ENCODE measurements at places on chromosomes 5 and 9.

DNA sequence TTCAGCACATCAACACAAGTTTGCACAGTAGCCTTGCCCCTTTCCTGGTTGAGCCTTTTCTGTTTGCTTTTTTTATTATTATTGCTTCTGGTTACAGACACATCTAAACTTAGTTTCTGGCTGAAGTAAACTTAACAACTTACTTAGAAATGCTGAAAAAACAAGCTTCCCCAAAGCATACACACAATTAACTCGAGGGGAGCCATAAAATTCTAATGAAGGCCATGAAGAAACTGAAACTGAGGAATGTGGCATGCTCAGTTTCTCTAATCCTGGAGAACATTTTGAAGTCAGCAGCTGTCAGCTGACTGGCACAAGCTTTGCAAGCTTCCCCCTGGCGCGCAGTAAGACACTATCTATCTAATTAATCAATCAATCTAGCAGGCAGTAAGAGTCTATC lies 3.7 kb downstream of the MYO10 start:
- H3K4me1 ChIP-seq: peaks cover 8% of the 10 kb centered on the region
- H3K4me3 ChIP-seq: no peak overlapping the region
- H3K27ac ChIP-seq: no peak overlapping the region
- H3K27me3 ChIP-seq: no peaks in the 10 kb centered on the region
- DNase-seq: no peak
- no peaks in the 10 kb centered on the region for H3K36me3 ChIP-seq

- peaks cover 4% of the 10 kb centered on the region for H3K36me3 ChIP-seq
- H3K27ac ChIP-seq: no peak overlapping the region
- DNase-seq: no peak
- H3K27me3 ChIP-seq: no peaks in the 10 kb centered on the region
- no peak overlapping the region for H3K4me3 ChIP-seq
- H3K4me1 ChIP-seq: peaks cover 44% of the 10 kb centered on the region
These were observed 81.0 kb downstream of the SHB start for GRCh38 chr9:37988041-37988440.

DNA sequence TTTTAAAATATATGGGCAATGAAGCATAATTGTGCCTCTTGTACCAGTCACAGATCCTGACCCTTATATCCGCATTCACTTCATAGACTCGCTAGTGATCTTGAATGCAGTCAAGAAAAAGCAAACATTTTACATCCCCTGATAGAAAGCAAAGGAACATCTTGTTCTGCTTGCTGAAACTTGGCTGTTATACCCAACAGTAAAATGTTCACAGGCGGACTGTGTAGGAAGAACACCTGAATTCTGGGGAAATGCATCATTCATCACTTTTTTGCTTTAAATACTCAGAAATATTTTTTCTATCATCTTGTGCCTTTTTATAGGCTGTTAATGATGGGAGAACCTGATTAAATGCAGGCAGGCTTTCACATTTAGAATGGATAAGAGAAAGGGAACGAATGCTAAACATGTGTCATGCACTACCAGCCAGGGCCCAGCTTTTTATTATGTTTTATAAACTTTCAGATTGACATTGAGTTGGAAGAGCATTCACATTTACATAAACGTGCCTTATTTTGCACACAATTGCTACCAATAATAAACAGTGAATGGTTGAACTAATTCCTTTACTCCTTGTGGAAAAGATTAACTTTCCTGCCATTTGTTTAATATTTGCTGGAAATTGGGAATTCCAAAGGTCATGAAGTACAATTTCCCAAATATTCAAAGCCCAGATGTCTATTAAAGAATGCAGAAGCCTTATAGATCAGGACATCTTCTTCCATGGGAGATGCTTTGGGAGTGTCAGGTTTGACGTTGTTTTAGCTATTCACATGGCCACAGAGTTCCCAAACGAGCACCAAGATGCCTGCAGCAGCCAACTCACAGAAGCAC lies 756.2 kb downstream of the TLE1 start:
- no peak overlapping the region for H3K27ac ChIP-seq
- no peaks in the 10 kb centered on the region for H3K27me3 ChIP-seq
- no peaks in the 10 kb centered on the region for H3K36me3 ChIP-seq
- no peak for DNase-seq
- no peak overlapping the region for H3K4me3 ChIP-seq
- no peaks in the 10 kb centered on the region for H3K4me1 ChIP-seq

DNA sequence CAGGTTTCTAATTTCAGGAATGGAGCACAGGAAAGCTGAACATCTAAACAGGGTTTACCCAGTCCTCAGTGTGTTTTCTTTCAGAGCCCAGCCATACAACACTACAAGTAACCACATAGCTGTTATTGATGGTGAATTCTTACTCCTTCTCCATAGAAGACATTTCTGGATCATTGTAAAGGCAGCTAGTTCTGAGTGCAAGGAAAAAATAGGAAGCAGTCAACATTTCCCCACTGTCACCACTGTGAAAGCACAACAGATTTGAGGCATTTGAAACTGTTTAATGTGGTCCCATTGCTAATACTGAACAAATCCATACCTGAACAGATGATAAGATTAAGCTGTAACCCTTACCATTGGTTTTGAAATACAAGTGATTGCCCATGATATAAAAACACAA lies 145.0 kb upstream of the PCA3 start:
- no peak overlapping the region for H3K4me3 ChIP-seq
- no peaks in the 10 kb centered on the region for H3K27me3 ChIP-seq
- no peak for DNase-seq

DNA sequence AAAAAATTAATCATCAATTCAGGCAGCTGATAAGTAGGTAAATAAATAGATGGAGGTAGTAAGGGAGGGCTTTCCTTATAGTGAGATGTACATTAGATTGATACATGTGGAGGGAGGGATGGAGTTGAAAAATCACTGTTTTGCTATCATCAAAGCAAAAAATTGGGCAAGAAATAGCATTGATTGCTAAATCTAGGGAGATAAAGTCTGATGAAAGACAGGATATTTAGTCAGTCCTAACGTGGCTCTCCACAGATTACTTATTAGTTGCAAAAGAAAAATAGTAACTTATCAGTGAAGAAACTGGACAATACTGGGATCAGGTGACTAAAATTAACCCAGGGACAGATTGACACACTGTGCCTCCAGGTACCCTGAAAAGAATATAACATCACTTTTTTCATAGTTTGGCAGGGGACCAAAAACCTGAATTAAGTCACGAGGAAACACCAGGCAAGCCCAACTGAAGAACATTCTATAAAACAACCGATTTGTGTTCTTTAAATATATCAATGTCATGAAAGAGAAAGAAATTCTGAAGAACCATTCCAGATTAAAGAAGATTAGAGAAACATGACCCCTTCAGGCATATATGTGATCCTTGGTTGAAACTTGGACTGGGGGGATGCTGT lies 27.1 kb upstream of the GOLPH3 start:
- H3K27me3 ChIP-seq: peaks cover 4% of the 10 kb centered on the region
- no peak overlapping the region for H3K27ac ChIP-seq
- H3K4me3 ChIP-seq: no peak overlapping the region
- H3K4me1 ChIP-seq: no peaks in the 10 kb centered on the region
- peak; percentile 21 for DNase-seq

GRCh38 chr9:121478816-121479676 lies 20.6 kb downstream of the GGTA1 start:
- peak; percentile 30 for DNase-seq
- H3K4me1 ChIP-seq: peaks cover 5% of the 10 kb centered on the region
- no peak overlapping the region for H3K4me3 ChIP-seq
- no peaks in the 10 kb centered on the region for H3K36me3 ChIP-seq
- H3K27ac ChIP-seq: no peak overlapping the region

DNA sequence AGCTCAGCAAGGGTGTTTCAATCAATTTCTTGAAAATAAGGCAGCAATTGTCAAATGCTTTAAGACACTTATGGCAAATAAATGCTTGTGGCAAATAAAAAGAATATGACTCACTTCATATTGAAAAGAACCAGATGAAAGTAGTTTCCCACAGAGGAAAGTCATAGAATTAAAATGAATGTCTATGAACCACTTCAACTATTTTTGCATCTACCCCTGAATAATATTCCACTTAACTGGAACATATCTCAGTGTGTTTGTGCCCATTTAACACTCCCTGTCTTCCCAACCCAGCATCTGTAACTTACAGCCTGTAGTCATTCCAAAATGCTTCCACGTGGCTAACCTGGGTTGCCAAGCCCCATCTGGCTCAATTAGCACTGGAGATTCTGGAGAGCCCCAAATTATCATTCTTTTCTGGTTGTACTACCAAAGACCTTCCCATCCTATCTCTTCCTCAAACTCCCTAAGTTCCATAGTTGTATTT lies 84.7 kb downstream of the FEM1C start:
- no peaks in the 10 kb centered on the region for H3K27me3 ChIP-seq
- peak overlapping the region; percentile 66 for H3K27ac ChIP-seq
- no peaks in the 10 kb centered on the region for H3K36me3 ChIP-seq
- DNase-seq: peak; percentile 47
- peaks cover 13% of the 10 kb centered on the region for H3K4me1 ChIP-seq

- H3K27me3 ChIP-seq: no peaks in the 10 kb centered on the region
- DNase-seq: no peak
- H3K27ac ChIP-seq: no peak overlapping the region
- H3K4me1 ChIP-seq: peaks cover 1% of the 10 kb centered on the region
- H3K4me3 ChIP-seq: no peak overlapping the region
These were observed 265.3 kb downstream of the ENC1 start for GRCh38 chr5:74375271-74375670.

GRCh38 chr5:91049112-91049511 lies 334.0 kb downstream of the ARRDC3 start:
- no peak for DNase-seq
- H3K4me3 ChIP-seq: no peak overlapping the region
- no peaks in the 10 kb centered on the region for H3K27me3 ChIP-seq
- no peak overlapping the region for H3K27ac ChIP-seq
- H3K36me3 ChIP-seq: no peaks in the 10 kb centered on the region

DNA sequence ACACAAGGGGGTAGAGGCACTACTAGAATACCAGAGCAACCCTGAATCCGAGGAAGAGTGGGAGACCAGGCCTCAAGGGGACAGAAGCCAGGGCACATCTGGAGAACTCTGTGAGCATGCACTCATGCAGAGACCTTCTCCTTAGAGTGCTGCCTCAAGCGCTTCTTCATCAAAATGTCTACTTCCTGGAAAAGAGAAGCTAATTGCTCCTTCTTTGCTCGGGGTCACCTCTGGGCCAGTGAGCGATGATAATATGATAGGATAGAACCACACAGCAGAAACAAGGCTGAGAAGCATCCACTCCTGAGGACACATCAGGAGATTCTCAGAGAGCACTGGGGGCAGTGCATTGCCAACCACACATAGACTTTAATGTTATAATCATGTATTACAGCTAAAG lies 23.7 kb upstream of the LMNB1 start:
- no peak overlapping the region for H3K4me3 ChIP-seq
- H3K27ac ChIP-seq: no peak overlapping the region
- H3K36me3 ChIP-seq: no peaks in the 10 kb centered on the region
- H3K27me3 ChIP-seq: no peaks in the 10 kb centered on the region
- H3K4me1 ChIP-seq: no peaks in the 10 kb centered on the region

GRCh38 chr5:30149526-30149925 lies 1044.0 kb upstream of the CDH6 start:
- no peak overlapping the region for H3K4me3 ChIP-seq
- H3K36me3 ChIP-seq: no peaks in the 10 kb centered on the region
- H3K27me3 ChIP-seq: no peaks in the 10 kb centered on the region
- H3K4me1 ChIP-seq: no peaks in the 10 kb centered on the region
- no peak overlapping the region for H3K27ac ChIP-seq

DNA sequence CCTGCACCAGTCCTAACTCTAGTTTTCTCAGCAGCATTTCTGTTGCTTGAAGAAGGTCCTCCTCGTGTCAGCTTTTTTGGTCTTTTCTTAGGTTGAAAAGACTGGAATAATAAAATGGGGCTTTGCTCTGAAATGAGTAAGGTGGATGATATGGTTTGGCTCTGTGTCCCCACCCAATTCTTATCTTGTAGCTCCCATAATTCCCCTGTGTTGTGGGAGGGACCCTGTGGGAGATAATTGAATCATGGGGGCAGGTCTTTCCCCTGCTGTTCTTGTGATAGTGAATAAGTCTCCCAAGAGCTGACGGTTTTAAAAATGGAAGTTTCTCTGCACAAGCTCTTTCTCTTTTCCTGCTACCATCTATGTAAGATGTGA lies 53.6 kb downstream of the LIX1 start:
- no peaks in the 10 kb centered on the region for H3K27me3 ChIP-seq
- H3K27ac ChIP-seq: no peak overlapping the region
- no peaks in the 10 kb centered on the region for H3K4me1 ChIP-seq
- no peak for DNase-seq
- H3K4me3 ChIP-seq: no peak overlapping the region

GRCh38 chr5:159385536-159385935 lies 55.2 kb upstream of the IL12B start:
- H3K27ac ChIP-seq: no peak overlapping the region
- no peak overlapping the region for H3K4me3 ChIP-seq
- DNase-seq: no peak
- H3K4me1 ChIP-seq: no peaks in the 10 kb centered on the region

GRCh38 chr5:74543162-74543995 lies 97.1 kb downstream of the ENC1 start:
- H3K36me3 ChIP-seq: no peaks in the 10 kb centered on the region
- no peak overlapping the region for H3K4me3 ChIP-seq
- H3K27me3 ChIP-seq: no peaks in the 10 kb centered on the region
- peak overlapping the region; percentile 95 for H3K27ac ChIP-seq
- peaks cover 9% of the 10 kb centered on the region for H3K4me1 ChIP-seq

- H3K4me1 ChIP-seq: peaks cover 10% of the 10 kb centered on the region
- no peaks in the 10 kb centered on the region for H3K27me3 ChIP-seq
- no peak overlapping the region for H3K27ac ChIP-seq
These were observed 121.3 kb downstream of the LHFPL2 start for GRCh38 chr5:78527054-78527859.

GRCh38 chr5:65103756-65104440 lies 335.2 kb downstream of the CWC27 start:
- H3K36me3 ChIP-seq: no peaks in the 10 kb centered on the region
- H3K4me1 ChIP-seq: no peaks in the 10 kb centered on the region
- H3K4me3 ChIP-seq: peak overlapping the region; percentile 71
- no peak overlapping the region for H3K27ac ChIP-seq
- no peaks in the 10 kb centered on the region for H3K27me3 ChIP-seq
- DNase-seq: no peak

DNA sequence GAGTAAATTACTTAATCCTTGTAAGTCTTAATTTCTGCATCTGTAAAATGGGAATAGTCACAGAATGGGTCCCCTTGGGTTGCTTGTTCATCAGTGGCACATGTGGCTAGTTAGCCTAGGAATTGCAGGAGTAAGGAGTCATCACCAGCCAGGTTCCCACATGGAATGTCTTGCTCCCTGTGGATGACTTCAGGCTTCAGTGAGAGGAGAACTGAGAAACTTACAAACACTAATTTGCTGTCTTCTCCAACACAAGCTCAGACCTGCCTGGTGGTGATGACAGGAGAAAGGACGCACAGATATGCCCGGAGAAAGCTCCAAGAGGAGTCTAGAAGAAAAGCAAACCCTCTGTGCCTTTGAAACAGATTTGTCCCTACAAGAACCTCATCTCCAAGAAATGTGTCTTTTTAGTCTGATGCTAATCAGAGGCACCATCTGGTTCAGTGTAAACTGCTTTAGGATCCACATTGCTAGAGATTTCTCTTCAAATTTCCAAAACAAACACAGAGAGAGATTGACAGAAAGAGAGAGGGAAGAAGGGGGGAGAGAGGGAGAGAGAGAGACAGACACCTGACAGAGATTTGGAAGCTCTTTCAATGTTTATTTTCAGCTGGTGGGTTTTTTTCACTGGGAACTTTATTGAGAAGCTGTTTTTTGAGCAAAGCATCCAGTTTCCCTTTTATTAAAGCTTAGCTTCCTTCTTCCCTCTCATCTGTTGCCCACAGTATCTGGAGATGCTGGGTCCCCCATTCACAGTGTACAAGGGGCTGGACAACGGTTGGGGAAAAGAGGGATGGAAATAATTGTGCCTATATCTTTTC lies 128.3 kb downstream of the DOCK2 start:
- no peaks in the 10 kb centered on the region for H3K36me3 ChIP-seq
- peaks cover 12% of the 10 kb centered on the region for H3K4me1 ChIP-seq
- no peak for DNase-seq
- H3K27ac ChIP-seq: no peak overlapping the region
